Stimulated activated CD4-positive, alpha-beta T cell treated with anti-CD3 and anti-CD28 coated beads, Interleukin-1b, Interleukin-23, amount 100 ng/mL, for 48 hours (primary cell): ENCODE measurements at places on chromosomes 5 and 9.

GRCh38 chr9:68495247-68495646 lies 45.4 kb downstream of the TMEM252 start:
- DNase-seq, result no peak

DNA sequence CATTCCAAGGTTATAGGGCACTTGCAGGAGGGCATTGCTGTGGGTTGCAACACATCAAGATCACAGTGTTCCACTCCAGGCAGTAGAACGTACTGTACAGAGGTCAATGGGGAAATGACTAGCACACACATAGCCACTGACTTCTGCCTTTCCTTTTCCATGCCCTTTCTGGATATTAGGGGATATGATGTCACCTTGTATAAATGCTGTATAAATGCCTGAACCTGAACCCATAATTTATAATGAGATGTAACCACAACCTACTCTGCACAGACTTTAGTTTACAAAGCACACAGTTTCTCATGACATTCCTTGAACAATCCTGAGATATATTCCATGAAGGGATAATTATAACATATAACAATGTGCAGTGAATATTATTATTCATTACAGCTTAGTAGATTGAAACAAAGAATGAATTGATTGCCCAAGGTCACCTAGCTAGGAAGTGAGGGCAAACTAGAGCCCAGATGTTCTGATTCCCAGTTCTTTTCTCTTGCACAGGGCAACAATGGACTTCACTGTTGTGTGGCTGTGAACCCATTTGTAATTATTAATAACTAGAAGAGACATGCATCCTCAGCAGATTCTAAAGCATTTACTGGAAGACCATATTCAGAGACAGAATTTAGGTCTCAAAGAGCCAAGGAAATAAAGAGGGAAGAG lies 5.6 kb upstream of the ABLIM3 start:
- no peak for DNase-seq

GRCh38 chr5:112960863-112961504 lies 15.6 kb upstream of the DCP2 start:
- no peak for DNase-seq

DNA sequence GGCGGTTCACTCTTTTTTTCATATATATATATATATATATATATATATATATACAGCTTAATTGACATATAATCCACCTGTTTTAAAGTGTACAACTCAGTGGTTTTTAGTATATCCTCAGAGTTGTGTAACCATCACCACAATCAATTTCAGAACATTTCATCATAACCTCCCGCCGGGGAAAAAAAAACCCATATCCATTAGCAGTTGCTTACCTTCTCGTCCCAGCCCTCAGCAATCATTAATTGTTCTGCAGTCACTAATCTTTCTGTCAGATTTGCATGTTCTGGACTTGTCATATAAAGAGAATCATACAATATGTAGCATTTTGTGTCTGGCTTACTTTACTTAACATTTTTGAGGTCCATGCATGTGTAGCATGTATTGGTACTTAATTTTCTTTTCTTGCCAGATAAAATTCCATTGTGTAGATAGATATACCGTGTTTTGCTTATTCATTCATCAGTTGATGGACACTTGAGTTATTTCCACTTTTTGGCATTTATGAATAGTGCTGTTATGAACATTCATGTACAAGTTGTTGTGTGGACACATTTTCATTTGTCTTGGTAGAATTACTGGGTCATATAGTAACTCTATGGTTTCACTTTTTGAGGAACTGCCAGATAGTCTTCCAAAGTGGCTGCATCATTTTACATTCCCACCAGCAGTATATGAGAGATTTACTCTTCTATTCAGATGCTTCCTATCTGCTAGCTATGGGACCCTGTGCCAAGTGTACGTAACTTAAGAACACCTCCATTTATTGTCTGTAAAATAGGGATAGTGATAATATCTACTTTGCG lies 3.5 kb upstream of the RNF145 start:
- no peak for DNase-seq

- no peak for DNase-seq
Observed at GRCh38 chr5:5483880-5484598, 61.6 kb downstream of the ICE1 start.

DNA sequence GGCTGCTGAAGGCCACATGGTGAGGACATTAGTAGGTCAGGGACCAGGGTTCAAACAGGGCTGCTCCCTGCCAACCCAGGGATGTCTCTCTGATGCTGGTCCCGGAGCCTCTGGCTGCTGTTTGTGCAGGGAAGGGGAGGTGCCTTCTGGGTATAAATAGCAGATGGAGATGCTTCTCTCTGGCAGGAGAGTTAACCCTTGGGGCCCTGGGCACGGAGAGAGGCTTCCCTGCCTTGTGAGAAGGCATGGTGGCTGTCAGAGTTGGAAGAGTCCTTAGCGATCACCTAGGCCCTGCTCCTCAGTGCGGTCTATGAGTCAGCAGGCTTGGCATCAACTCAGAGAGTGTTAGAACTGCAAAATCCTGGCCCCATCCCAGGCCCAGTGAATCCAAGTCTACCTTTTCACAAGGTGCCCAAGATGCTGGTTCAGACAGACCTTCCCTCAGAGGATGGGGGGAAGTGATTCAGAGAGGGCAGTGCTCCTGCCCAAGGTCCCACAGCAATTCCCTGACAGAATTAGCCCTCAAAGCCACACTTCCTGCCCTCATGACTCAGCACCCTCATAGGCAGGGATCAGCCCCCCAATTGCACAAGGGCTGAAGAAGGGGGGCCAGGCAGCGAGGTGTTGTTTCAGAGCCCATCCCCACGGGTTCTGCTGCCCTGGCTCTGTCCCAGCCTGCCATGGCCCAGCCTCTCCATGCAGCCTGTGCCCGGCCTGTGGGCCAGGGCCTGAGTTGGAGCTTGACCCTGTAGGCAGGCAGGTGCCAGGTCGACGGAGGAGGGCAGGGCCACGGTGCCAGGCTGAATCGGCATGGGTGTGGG lies 25.6 kb downstream of the CAMK2A start:
- DNase-seq, result no peak

- DNase-seq, result no peak
Observed at GRCh38 chr5:85266692-85267091, 882.0 kb upstream of the EDIL3 start.

- DNase-seq, result no peak
Observed at GRCh38 chr9:102435427-102435826, 559.7 kb upstream of the CYLC2 start.

DNA sequence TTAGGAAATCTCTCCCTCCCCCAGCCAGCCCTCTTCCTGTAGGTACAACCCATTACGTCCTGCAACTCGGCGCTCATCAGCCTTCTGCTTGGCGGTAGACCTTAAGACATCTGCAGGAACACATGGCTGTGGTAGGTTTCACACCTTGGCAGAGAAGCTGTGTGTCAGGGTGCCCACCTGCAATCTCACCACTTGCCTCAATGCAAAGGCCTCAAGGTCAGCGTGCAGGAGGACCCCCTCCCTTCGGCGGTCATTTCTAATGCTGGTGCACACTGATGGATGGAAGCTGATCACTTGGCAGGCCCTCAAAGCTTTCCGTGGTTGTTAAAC lies 67.3 kb downstream of the CRB2 start:
- no peak for DNase-seq

GRCh38 chr9:14531341-14532269 lies 161.6 kb downstream of the ZDHHC21 start:
- DNase-seq, result no peak

DNA sequence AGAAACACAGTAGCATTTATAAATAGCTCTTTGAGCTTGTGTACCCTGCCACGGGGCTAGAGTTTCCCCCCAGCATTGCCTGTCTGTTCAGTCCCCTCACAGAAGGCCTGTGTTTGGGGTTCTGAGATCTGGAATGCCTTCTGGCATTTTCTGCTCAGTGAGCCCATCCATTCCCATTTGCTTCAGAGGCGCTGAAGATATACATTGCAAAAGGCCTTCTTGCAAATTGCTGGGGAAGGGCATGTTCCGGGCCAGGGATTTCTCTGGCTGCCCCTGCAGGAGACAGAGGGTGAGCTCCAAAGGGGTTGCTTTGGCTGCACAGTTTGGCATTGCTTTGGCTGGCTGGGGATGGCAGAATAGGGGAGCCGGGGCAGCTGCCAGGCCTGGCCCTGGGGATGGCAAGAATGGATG lies 308.4 kb downstream of the MSX2 start:
- no peak for DNase-seq

GRCh38 chr9:120463765-120464164 lies 116.2 kb downstream of the CDK5RAP2 start:
- no peak for DNase-seq

GRCh38 chr5:151811593-151812321 lies 40.0 kb downstream of the G3BP1 start:
- DNase-seq, result no peak

GRCh38 chr9:117887383-117887782 lies 183.2 kb downstream of the TLR4 start:
- no peak for DNase-seq

- no peak for DNase-seq
Observed at GRCh38 chr9:107914151-107914550, 424.6 kb upstream of the KLF4 start.

GRCh38 chr5:177434437-177434836 lies 8.0 kb downstream of the GRK6 start:
- peak; percentile 82 for DNase-seq

GRCh38 chr9:15785584-15785983 lies 232.7 kb downstream of the CCDC171 start:
- DNase-seq, result no peak

DNA sequence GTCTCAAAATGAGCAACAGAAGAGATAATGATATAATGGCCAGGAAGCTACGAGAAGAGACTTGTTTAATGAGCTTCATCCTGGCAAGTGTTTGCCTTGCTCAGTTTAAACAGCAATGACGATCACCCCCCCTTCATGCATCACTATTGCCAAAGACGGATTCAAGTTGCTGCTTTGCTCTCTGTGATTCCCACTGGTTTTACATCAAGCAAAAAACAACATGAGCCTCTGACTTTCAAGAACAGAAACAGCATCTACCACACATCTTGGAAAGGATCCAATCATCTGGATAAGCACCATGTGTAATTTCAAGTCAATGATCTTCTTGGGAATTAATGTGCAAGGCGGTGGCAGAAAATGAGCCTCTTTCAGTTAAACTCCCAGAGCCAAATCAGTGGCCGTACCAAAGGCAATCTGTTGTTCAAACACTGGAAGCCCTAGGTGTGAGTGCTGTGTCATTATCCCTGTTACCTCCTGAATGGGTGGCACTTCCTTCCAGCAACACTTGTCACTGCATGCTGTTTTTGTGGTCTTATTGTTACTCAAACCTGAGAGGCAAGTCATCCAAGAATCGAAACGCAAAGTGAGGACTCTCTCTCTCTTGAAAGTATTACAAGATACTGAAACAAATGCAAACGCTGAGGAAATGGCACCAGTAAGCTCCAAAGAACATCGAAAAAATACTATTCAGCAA lies 72.8 kb downstream of the MED27 start:
- DNase-seq, result peak; percentile 56

GRCh38 chr5:169923988-169924387 lies 56.3 kb downstream of the INSYN2B start:
- no peak for DNase-seq

GRCh38 chr5:168721966-168722365 lies 142.8 kb upstream of the PANK3 start:
- DNase-seq, result no peak

- no peak for DNase-seq
Observed at GRCh38 chr9:76607730-76608436, 148.9 kb downstream of the GCNT1 start.

- DNase-seq, result no peak
Observed at GRCh38 chr5:106523852-106524251, 1146.9 kb downstream of the EFNA5 start.

- no peak for DNase-seq
Observed at GRCh38 chr9:93822229-93822628, 132.9 kb downstream of the BARX1 start.

GRCh38 chr5:54083851-54084250 lies 226.5 kb downstream of the ARL15 start:
- DNase-seq, result no peak

DNA sequence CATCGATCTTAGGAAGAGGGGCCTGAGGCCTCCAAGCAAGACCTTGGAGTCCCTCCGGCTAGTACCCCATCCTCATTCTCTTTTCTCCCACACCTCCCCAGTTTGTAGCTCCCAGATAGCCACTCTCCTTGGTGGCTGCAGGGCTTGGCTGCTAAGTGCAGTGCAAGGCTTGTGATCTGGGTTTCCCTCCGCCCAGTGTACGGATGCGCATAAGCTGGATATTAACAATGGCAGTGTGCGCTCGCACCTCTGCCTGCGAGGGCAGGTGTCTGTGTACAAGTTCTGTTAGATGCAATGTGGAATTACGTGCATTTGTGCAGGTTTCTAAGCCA lies 71.0 kb upstream of the TBCA start:
- DNase-seq, result no peak

- DNase-seq, result no peak
Observed at GRCh38 chr5:25944786-25945185, 1093.6 kb downstream of the CDH9 start.

GRCh38 chr5:21593261-21593660 lies 1259.9 kb downstream of the CDH12 start:
- DNase-seq, result no peak

DNA sequence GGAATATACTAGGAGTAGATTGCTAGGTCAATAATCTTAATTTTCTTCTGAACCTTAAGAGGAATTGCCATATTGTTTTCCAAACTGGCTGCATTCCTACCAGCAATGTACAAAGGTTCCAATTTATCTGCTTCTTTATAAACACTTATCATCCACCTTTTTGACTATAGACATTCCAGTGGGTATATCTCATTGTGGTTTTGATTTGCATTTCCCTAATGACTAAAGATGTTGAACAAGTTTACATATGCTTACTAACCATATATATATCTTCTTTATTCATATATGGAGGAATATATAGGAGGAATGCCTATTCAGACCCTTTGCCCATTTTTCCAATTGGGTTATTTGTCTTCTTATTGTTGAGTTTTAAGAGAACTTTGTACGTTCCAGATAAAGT lies 7.6 kb downstream of the DNAJC18 start:
- DNase-seq, result no peak

DNA sequence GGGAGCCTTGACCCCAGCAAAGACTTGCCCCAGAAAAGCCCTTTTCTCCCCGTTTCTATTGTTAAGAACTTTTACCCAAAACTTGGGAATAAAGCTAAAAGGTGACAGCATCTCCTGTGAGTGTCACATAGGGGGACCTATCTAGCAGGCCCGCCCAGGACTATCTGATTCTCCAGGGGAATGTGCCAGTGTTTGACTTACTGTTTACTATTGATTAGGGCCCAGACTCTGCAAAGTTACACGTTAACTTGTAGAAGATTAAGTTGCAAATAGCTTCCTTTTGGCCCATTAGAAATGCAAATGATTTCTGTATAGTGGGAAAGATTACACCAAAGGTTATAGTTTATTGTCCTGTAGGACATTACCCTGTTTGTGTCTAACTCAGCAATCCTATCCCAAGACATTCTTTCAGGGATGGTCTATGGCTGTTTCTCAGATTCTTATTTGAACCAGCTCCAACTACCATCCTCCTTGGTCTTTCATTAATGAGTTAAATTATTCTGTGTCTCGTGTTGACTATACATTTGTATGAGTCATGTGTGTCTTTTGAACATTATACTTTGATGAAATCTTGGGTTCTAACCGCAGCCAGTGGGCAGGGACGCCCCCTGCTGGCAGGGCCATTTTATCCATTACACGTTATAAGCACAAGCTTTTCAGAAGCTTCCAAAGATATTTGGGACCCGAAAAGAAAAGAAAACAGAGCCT lies 60.7 kb downstream of the HRH2 start:
- DNase-seq, result peak; percentile 75
